Transverse colon (tissue), 4 donors: ENCODE measurements at places on chromosomes 3 and 15. TPM values are rescaled to one million over a fixed set of nuclear protein-coding genes. Genes with fewer than 3 reads are reported as not detected.

Gene TJP1
- 119 TPM for total RNA-seq

Gene HGD
- 68.8 TPM for total RNA-seq

Gene A4GNT
- not detected for total RNA-seq

Gene IL12A
- total RNA-seq, result not detected

Gene SI
- total RNA-seq, result 23.0 TPM
